Bronchus fibroblast of lung (primary cell): ENCODE measurements at places on chromosomes 6 and 20. TPM values are rescaled to one million over a fixed set of nuclear protein-coding genes. Genes with fewer than 3 reads are reported as not detected.

Gene SIGLEC1
- total RNA-seq, result not detected in 2 replicates

Gene TMEM239
- not detected in 2 replicates for total RNA-seq

Gene BTNL2
- not detected in 2 replicates for total RNA-seq

Gene LINC00237
- not detected in 2 replicates for total RNA-seq

Gene ENPP5
- total RNA-seq, result 0.30 and 1.0 TPM in 2 replicates

Gene TGM6
- not detected in 2 replicates for total RNA-seq

Gene ZNF133
- total RNA-seq, result 13.5 and 17.7 TPM in 2 replicates
